IMR-90 (cell line): ENCODE measurements at places on chromosomes 2 and 18. TPM values are rescaled to one million over a fixed set of nuclear protein-coding genes. Genes with fewer than 3 reads are reported as not detected.
A peak's percentile ranks its signal among the peaks of the same experiment; 100 is the strongest.

The GCG gene
- total RNA-seq: not detected in 2 replicates

The CDCA7 gene
- total RNA-seq: 11.4 and 12.0 TPM in 2 replicates

The LRRC30 gene
- total RNA-seq: not detected in 2 replicates

GRCh38 chr2:221203856-221204255, 368.2 kb downstream of the EPHA4 start:
- no peak for DNase-seq

The PRSS56 gene
- not detected in 2 replicates for total RNA-seq

DNA sequence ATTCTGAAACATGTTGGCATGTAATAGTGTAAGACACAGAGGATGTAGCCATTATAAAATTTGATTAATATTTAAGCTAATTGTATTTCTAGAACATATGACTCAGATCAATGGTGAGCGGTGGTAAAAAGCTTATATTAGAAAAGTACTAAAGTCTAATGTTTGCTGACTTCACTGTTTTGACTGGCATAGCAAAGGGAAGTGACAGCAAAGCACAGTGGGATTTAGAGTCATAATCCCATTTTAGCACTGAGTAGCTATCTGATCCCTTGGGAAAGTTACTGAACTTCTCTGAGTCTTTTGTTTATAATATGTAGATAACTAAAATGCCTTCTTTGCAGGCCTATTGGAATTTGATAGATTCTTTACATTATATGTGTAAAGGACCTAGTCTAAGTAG, 60.4 kb downstream of the KIAA1328 start:
- DNase-seq: peak; percentile 55

- DNase-seq: no peak
Measured at GRCh38 chr2:153455861-153456260, 22.7 kb downstream of the RPRM start.
